NCI-H446 (cell line): ENCODE measurements at places on chromosomes 3 and 15.
A peak's percentile ranks its signal among the peaks of the same experiment; 100 is the strongest.

DNA sequence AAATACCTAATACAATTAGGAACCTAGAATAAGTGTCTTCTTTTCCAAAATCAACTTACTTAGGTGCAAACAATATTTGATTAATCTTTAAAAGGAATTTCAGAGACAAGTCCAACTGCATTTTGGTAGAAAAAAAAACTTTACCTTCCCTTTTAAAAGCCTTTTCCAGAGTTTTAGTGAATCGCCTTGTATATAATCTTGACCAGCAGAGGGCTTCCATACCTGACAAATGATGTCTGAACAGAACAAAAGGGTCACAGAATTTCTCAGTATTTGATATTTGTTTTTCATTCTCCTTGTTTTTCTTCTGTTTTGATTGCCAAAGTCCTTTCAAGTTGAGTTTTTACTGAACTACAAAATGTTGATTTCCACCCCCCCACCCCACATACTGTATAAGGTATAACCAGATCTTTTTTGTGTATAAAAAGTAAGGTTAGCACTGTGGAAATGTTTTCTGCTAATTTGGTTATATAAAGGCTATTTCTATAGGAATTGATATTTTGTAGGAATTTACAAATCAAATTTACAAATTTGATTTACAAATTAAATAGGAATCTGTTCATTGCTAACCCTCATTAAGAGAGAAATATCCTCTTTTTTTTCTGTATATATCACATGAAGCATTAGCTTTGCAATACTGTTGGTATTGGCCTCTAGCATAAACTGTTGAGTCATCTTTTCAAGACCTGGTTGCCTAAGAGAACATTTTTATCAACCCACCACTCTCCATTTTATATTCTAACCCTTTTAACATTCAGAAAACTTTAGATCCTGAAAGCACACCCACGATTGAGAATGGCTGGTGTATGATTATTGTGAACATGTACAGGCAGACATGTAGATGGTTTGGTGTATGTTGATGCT lies 464.1 kb upstream of the RARB start:
- DNase-seq: peak; percentile 22

- peak; percentile 57 for DNase-seq
Observed at GRCh38 chr3:39000008-39000450, 51.7 kb downstream of the SCN11A start.

- no peak for DNase-seq
Observed at GRCh38 chr15:100818927-100819326, 60.7 kb upstream of the ALDH1A3 start.

DNA sequence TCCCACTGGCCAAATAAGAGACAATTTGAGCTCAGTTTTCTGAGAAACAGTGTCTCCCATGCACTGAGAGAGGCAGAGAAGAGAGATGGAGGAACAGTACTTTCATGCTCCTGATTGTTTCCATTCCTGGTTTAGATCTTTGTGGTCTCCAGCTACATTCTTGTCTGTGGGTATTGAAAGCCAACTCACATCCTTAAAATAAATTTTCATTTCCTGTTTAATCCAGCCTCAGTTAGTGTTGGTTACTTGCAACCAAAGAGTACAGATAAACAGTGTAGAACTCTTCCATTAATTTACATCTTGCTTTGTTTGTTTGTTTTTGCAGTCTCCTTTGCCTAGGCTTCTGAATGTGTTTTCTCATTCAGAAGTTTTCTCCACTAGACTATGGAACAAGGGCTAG lies 123.7 kb upstream of the CLSTN2 start:
- DNase-seq: no peak

DNA sequence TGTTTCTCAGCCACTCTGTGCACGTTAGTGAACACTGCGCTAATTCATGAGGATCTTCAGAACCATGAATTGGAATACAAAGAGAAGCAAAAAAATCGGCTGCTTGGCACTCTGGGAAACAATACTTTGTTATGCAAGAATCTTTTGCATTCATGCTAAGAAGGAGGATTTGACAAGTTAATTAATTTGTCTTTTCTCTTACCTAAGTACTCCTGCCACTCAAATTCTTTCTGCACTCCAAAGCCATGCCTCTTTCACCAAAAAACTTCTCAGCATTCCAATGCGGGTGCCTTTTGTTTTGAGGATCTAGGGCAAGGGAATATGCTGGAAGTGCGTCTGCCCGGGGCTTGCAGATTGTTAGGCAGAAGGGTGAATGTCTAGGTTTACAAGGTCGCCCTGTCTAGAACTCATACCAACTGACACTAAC lies 11.3 kb upstream of the KAT2B start:
- DNase-seq: no peak

GRCh38 chr15:58513008-58513407 lies 81.2 kb downstream of the LIPC start:
- no peak for DNase-seq

GRCh38 chr3:152302521-152303021 lies 33.8 kb downstream of the MBNL1 start:
- peak; percentile 20 for DNase-seq

DNA sequence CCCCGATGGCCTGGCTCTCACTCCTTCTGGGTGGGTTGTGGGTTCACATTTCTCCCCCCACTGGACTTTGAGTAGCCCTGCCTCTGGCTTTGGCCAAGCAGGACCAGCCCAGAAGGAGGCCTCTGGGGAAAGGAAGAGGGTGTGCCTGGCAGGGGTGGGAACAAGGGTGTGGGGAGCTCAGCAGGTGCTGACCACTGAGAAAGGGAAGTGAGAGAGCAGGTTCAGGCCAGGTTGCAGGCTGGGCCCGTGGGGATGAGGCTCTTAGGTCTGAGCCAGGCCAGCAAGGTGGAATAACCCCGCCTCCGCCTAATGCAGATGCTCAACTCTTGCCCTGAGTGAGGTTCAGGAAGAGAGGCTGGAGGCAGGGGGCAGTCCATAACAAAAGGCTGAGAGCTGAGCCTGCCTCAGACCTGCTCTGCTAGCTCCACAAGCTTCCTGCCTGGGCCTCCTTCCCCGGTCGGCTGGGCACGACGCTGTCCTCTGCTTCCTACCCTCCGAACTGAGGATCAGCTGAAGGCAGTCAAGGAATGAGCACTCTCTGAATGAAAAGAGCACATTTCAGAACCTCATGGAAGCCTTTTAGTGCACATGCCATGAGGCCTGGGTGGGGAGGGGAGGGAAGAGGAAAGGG lies 82.7 kb downstream of the TLE3 start:
- no peak for DNase-seq

- DNase-seq: peak; percentile 43
Observed at GRCh38 chr15:31801152-31801551, 229.2 kb upstream of the CHRNA7 start.

DNA sequence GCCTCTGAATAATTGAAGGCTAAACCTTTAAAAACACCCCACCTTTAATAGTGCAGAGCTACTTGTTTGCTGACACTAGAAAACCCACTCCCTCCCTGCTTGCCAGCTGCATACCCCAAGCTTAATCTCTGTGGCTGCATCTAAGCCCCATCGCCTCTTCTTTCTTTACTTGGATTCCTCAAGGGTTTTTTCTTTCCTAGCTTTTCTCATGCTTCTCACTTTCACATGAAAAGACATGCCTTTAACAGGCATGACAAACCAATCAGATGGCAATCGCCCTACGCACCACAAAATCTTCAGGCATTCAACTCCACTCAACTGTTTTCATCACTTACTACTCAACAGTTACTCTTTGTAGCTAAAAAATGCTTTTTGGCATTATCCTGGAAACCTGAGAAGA lies 77.5 kb downstream of the PLD1 start:
- DNase-seq: no peak

GRCh38 chr3:115361806-115362205 lies 214.7 kb upstream of the ZBTB20 start:
- DNase-seq: peak; percentile 51

GRCh38 chr15:98551936-98552562 lies 96.3 kb upstream of the IGF1R start:
- DNase-seq: no peak

- DNase-seq: no peak
Observed at GRCh38 chr3:34070831-34071585, 272.6 kb downstream of the PDCD6IP start.

DNA sequence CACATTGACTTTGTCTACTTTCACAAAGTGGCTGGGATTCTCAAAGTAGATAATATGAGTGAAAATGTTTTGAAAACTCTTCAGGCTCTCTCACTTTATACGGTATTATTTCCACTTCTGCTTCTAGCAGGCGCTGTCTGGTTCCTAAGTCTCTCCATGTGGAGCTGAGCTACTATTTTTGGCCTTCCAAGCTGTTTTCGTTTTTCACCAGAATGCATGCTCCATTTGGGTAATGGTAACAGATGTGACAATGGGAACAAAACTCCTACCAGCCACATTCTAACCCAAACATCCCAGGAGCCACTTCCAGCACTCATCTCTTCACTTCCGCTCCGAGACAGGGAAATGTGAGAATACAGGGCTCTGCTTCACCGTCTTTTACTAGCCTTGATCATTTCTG lies 586.7 kb downstream of the NTRK3 start:
- peak; percentile 6 for DNase-seq

DNA sequence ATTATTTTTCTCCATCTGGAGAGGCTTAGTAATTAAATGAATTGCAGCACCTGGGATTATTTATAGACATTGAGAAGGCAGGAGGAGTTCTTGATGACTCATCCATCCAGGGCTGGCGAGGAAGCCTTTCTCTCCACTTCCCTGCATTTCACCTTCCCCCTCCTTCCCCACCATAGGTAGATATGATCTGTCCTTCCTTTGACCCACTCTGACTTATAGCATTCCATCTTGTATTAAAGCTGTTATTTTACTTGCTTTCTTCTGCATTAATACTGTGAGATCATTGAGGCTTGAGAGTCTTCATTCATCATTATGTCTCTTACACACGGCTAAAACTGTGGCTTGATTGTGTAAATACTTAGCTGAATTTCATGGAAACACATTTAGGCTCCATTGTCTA lies 288.8 kb downstream of the FEZF2 start:
- DNase-seq: no peak

GRCh38 chr15:99105514-99106341 lies 848 bp downstream of the SYNM start:
- DNase-seq: peak; percentile 62

GRCh38 chr3:45673273-45673672 lies 15.9 kb upstream of the SACM1L start:
- DNase-seq: no peak

- DNase-seq: peak; percentile 69
Observed at GRCh38 chr3:157199841-157200240, 39.9 kb upstream of the CCNL1 start.

DNA sequence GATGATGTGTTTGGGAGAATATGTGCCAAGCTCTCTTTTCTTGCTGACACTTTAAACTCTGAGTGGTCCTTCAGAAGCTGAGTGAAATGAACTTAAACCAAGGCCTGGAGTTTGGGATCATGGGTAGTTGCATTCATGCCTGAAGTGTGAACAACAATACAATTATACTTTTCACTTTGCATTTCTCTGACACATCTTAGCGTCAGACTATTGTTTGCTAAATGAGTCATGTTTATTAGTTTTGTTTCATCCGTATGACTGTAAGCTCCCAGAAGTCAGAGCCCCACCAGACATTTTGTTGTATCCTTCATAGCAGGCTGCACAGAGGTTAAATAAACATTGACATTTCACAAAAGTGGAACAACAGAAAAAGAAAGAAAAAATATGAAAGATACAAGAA lies 542.6 kb downstream of the TUSC7 start:
- DNase-seq: no peak

DNA sequence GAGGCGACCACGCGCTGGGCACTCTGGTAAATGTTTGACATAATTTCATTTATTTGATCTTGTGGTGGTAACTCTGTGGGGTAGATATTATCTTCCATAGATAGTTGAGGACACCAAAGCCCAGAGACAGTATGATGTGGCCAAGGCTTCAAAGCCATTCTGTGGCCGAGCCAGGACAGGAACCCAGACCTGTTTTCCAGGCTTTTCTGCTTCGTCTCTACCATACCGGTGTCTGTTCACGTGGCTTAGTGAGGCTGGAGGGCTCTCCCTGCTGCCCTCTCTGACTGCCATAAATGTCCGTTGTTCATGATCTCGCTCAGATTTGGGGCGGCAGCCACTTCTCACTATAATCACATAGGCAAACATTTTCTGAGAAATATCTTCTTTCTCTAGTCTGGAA lies 134.7 kb downstream of the PEX5L start:
- DNase-seq: no peak
